Stimulated activated CD4-positive, alpha-beta T cell treated with anti-CD3 and anti-CD28 coated beads, Interleukin-2, amount 100 ng/mL, for 24 hours (primary cell): ENCODE measurements at places on chromosomes 5 and 9.

- DNase-seq, result no peak
Measured at GRCh38 chr5:131996210-131997025, 15.0 kb downstream of the ACSL6 start.

DNA sequence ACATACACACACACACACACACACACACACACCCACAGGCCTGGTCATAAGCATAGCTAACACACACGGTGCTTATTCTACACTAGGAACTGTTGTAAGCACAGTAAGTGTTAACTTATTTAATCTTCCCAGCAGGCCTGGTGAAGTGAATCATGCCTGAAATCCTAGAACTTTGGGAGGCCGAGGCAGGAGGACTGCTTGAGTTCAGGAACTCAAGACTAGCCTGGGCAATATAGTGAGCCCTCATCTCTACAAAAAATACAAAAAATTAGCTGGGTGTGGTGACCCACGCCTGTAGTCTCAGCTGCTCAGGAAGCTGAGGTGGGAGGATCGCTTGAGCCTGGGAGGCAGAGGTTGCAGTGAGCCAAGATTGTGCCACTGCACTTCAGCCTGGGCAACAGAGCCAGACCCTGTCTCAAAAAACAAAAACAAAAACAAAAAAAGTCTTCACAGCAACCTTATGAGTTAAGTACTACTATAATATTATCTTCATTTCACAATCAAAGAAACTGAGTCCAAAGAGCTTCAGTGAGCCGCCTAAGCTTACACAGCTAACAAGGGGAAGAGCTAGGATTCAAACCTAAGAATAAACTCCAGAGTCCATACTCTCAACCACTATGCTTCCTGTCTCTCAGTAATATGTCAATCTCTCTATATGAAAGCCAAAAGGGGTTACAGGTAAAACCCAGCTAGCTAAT is 2.3 kb downstream of the MEGF9 start:
- DNase-seq, result no peak

GRCh38 chr9:133916159-133916541 is 76.0 kb downstream of the VAV2 start:
- DNase-seq, result no peak

DNA sequence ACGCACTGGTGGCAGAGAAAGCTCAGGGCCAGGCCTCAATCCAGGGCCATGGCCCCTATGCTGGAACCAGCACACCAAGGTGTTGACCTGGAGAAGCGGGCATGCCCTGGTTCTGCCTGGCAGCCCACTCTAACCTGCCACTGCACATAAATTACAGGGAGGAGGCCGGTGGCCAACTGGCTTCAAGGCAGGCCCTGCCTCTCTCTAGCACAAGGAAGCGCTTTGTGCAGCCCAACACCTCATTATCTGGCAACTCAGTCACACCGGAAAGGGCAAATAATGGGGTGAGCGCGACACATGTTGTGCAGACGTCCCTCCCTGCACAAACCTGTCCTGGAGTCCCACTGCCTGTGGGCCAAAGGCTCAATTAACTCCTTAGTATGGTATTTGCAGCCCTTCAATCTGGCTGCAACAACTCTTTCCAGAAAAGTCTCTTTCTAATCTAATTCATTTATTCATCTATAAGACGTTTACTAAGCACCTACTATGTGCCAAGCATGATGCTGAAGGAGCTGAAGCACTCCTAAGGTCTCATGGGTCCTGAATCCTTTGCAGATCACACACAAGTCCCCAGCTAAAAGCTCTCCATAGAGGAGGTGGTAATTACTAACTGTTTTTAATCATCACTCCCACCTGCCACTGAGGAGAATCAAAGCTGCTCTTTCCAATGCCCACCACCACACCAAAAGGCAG is 24.9 kb downstream of the SHB start:
- no peak for DNase-seq

- DNase-seq, result no peak
Measured at GRCh38 chr5:167763772-167764171, 527.7 kb upstream of the WWC1 start.

GRCh38 chr9:69036309-69036708 is 757 bp downstream of the FXN start:
- peak; percentile 38 for DNase-seq
